ENCODE measurements at places on chromosomes 5 and 9. TPM values are rescaled to one million over a fixed set of nuclear protein-coding genes. Genes with fewer than 3 reads are reported as not detected.

PNPLA7 gene
- polyA plus RNA-seq = 3.7 TPM

GLRA1 gene
- 0.13 TPM for polyA plus RNA-seq

PCDHB16 gene
- polyA plus RNA-seq = 8.1 TPM

ELOVL7 gene
- polyA plus RNA-seq = 20.3 TPM

CTNND2 gene
- 2.8 TPM for polyA plus RNA-seq

FOXD4L5 gene
- 0.27 TPM for polyA plus RNA-seq

TAF1L gene
- polyA plus RNA-seq = 0.10 TPM

GPR151 gene
- polyA plus RNA-seq = not detected

ARRDC1 gene
- polyA plus RNA-seq = 29.8 TPM

AGTPBP1 gene
- polyA plus RNA-seq = 37.5 TPM

RECK gene
- polyA plus RNA-seq = 30.0 TPM

C5orf58 gene
- polyA plus RNA-seq = 0.25 TPM

DOCK2 gene
- 2.6 TPM for polyA plus RNA-seq

PAXX gene
- 23.3 TPM for polyA plus RNA-seq

TMEM252 gene
- 7.7 TPM for polyA plus RNA-seq

- DNase-seq = no peak
Measured at GRCh38 chr9:125580701-125581286, 126.2 kb downstream of the MAPKAP1 start.

GRCh38 chr5:169873642-169874041, 106.7 kb downstream of the INSYN2B start:
- peak; percentile 10 for DNase-seq

DNA sequence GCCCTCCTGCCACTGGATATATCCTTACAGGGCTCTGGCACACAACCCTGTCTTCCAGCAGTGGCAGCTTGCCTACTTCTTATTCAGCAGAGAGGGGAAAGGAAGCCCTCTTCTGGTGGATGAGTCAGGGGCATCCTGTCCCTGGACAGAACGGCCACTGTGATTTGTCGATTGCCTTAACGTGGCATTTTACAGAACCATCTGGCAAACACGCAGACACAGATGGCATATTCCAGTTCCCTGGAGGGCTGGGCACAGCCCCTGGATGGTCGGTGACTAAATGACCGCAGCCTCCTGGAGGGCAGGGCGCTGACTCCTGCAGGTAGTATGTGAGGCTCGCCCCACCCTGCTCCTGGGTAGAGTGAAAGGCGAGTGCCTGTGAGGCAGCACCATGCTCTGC, 62.1 kb downstream of the DCP2 start:
- DNase-seq = no peak

GRCh38 chr5:130616161-130616560, 548.9 kb downstream of the HINT1 start:
- no peak for DNase-seq

DNA sequence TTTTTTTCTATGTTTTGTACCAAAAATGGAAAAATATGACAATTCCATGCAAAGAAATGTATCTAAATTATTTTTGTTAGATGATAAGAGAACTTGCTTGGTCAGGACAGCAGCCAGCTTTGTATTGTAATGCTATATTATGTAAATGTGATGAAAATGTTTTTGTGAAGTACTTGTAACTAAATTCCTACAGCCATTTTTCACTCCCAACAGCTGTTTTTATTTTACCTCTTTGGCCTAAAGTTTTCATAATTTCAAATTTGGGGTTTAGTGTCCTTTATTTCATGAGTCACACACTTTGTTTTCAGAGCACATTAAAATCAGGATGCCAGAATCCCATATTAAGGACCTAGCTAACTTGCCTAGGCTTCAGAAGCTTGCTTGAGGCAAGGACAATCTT, 64.1 kb downstream of the WDR41 start:
- no peak for DNase-seq

GRCh38 chr5:17399931-17400330, 98.1 kb upstream of the TAF11L2 start:
- no peak for DNase-seq

DNA sequence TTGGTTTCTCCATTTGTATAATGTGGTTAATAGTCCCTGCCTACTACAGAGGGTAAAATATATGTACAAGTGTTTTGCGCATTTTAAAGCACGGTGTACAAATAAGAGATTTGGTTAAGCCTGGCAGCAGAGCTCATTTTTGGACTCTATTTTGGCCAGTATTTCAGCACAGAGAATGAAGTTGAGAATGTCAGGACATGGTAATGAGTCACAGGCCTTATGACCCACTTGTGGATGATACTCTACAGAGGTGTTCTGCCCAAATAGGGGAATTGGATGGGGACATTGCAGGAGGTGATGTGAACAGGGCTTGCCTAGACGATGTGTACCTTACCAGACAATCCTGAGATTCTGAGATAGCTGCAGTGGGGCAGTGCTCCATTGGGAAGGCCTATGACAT, 50.6 kb downstream of the MELK start:
- no peak for DNase-seq

GRCh38 chr9:136342181-136343120, 15.1 kb downstream of the GPSM1 start:
- DNase-seq = peak; percentile 72

DNA sequence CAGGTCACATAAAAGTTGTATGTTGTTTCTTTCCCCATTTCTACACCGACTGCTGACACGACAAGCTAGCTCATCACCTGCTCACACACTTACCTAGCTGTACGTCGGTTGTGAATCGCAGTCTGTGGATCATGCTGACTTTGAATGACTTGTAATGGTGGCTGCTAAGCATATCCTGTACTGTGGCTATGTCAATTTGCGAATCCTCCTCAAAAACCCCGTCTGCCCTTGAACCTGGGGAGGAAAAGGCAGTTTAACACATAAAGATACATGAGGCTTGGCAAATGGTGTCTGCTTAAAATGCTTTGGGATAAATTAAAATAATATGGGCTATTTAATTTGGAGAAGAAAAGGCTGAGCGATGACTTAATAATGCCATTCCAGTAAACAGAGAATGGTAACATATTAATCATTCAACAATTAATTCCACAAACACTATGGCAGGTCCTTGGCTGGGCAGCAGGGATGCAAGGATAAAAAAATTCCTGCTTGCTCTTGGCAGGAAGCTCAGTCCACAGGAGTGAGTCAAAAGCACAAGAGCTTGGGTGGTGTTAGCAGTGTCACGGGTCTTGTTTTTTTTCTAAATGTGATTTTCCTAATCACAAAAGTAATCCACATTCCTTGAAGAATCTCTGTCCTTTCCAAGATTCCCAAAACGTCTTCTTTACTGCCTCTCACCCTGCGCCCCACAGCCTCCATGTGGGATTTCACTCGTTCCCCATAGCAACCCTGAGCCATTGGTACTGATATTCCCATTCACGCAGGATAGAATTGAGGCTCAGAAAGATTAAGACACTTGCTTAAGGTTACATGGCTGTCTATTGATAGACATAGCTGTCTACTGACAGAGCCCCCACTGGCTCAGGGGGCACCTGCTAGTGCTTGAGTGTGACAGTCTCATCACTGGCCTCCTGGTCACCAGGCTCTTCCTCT, 222.4 kb downstream of the MAPKAP1 start:
- no peak for DNase-seq

DNA sequence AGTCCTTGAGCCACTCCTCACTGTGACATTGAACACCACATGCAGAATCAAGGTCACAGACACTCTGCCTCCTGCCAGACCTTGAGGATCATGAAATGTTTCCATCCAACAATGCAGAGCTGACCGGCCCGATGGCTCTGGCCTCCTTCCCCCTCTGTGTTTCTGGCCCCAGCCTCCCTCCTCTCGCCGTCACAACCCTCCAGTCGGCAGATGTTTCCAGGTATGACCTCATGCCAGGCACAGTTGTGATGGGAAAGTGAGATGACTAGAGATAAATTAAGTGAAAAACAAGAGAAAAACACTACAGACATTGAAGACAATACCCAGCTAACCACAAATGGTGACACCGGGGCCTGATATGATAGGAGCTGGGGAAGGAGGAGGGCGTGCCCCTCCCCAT, 9.8 kb downstream of the NTNG2 start:
- no peak for DNase-seq

GRCh38 chr5:136246632-136247031, 53.7 kb upstream of the SMIM32 start:
- no peak for DNase-seq

- no peak for DNase-seq
Measured at GRCh38 chr5:38590838-38591522, 34.5 kb upstream of the LIFR start.

DNA sequence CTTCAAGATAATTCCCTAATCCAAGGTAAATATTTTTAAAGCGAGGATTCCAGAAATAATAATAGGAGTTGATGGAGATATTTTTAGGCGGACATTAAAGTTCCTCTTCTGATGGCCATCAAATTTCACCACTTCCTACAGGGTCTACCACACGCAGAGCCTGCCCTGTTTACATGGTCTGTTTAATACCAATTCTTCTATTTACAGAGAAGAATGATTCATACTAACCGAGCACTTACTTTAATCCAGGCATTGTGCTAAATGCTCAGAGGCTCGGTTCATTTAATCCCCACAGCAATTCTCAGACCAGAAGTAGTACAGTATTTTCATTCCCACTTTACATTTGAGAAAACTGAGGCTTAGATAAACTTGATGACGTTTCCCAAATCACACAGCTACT, 3.0 kb upstream of the ITGA1 start:
- no peak for DNase-seq

DNA sequence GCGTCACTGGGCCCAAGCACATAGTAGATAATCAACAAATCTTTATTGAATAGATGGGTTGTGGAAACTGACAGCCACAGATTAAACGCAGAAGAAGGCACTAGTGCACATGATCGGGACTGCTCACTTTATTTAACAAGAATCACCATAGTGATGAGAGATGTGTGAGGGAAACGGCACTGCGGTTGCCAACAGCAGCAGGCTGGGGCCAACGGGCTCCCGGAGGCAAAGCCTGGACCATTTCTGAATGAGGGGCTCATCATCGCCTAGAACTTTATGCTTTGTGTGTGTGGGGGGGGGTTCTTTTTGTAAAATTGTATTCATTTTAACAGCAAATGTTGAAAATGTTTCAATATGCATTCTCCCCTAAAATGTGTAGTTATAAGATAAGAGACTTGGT, 61.9 kb upstream of the RUFY1 start:
- no peak for DNase-seq

DNA sequence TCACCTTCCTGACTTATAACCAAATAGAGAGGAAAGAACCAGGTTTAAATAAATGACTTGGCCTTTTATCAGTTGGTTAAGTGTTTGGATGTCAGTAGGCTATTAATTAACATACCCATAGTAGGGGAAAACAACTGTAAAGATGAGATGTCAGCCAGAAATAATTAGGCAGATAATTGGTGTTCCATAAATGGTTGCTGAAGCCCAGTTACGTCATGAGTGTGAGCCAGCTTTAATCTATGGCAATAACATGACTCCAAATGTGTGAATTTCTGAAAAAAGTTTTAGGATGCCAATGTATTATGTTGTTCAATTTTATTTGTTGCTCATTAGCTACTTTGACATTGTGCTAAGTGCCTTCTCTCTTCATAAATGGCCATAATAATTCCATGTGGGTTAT, 180.5 kb downstream of the FBXL7 start:
- DNase-seq = no peak

GRCh38 chr9:82511626-82512025, 523.1 kb downstream of the SPATA31D1 start:
- no peak for DNase-seq

GRCh38 chr9:92402826-92403745, 1.3 kb downstream of the OGN start:
- DNase-seq = no peak

DNA sequence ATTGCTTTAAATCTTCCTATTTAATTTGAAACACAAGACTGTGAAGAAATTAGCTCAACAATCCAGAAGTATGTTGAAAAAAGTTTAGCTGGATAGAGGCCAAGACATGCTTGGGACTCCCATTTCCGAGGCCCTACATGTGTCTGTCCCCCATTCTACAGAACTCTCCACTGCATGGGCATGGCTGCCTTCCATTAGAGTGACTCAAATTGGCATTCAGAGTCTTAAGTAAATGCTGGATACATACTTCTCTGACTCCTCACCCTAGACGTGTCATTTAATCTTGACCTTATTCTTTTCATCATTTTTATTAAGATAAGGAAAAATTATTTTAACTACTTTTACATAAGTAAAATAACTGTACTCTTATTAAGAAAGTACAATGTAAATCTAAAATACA, 530.4 kb upstream of the CDH9 start:
- DNase-seq = no peak

GRCh38 chr9:38075272-38075671, 6.2 kb upstream of the SHB start:
- no peak for DNase-seq

DNA sequence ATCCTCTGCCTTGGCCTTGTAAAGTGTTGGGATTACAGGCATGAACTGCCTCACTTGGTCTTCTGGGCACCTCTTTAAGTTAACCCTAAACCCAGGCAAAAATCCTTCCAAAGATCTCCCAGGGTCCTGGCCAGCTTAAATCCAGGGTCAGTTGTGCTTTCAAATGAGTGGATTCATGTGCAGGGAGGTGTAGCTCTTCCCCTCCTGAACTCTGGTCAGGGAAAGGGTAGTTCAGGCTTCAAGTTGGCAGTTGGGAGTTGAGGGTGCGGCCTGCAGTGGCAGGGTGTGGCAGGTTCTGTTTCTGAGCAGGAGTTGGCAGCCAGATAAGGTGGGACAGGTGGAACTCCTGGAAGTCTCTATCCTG, 3.6 kb downstream of the HNRNPAB start:
- no peak for DNase-seq

GRCh38 chr9:135783540-135784245, 81.7 kb downstream of the KCNT1 start:
- DNase-seq = no peak

- DNase-seq = no peak
Measured at GRCh38 chr9:88988796-88989641, 2.2 kb upstream of the S1PR3 start.

DNA sequence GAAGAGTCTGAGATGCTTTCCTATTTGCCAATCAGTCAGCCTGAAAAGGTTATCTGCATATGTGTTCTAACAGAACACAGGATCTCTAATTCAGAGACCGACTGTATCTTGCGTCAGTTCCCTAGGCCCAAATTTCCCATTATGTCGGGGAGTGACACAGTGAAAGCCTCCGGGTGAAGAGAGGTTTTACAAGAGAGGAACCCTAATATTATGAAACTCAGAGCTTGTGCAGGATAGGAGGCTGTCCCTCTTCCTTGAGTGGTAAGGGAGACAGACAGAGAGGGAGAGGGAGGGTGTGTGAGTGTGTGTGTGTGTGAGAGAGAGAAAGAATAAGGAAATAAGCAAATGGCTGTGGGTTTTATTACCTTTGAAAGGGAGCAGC, 1.9 kb downstream of the CD14 start:
- DNase-seq = no peak

GRCh38 chr9:99222416-99223270, 561 bp downstream of the SEC61B start:
- peak; percentile 28 for DNase-seq

DNA sequence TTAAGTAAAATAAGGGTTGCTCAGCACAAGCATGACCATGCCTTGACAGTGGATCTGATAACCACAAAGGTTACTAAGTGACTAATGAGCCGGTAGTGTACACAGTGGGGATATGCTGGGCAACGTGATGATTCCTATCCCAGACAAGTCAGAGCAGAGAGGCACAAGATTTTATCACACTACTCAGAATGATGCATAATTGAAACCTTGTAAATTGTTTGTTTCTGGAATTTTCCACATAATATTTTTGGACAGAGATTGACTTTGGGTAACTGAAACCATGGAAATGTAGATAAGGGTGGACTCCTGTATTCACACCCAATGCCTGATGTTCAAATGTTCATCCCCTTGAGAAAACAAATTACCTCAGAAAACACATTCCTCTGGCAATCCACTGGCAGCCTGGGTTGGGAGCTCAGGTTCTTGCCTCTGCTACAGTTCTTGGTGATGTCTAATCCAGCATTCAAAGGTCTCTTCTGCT, 16.2 kb upstream of the ERAP1 start:
- DNase-seq = no peak

- no peak for DNase-seq
Measured at GRCh38 chr9:75941066-75941465, 50.6 kb downstream of the PCSK5 start.
